T47D (cell line): ENCODE measurements at places on chromosomes 2 and 18.

DNA sequence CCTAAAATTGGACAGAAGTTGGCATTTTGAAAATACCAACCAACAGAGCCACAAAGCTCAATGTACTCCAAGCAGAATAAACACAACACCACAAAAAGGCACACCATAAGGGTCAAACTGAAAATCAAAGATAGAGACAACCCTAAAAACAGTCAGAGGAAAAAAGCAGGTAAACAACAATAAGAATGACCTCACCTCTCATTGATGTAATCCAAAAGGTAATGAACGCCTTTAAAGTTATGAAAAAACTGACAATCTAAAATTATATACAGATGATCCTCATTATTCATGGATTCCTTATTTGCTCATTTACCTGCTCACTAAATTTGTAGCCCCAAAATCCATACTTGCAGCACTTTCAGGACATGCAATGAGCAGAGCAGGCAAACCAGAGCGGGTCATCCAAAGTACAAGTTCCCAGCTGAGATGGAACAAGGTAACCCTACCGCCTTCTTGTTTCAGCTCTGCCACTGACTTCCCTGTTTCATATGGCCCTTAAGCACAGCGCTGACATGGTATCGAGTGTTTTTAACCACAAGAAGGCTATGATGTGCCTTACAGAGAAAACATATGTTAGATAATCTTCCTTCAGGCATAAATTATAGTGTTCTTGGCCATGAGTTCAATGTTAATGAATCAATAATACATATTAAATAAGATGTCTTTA is 17.0 kb downstream of the RTN4 start:
- DNase-seq = no peak

DNA sequence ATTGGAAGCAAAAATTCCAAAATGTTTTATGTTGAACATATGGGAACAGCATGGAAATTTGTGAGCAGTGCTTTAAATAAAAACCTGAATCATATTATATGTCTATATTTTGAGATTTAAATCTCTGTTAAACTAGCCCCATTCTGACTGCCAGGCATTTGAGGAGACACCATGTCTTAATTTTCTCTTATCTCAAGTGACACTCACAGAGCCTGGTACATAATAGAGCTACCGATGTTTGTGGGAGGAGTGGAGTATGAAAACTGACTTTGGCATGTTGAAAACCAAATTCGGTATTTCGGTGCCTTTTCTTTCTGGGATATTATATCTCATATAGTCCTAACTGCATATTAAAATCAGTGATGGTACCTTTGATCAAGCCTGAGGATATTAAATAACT is 124.1 kb downstream of the PTPRM start:
- no peak for DNase-seq

DNA sequence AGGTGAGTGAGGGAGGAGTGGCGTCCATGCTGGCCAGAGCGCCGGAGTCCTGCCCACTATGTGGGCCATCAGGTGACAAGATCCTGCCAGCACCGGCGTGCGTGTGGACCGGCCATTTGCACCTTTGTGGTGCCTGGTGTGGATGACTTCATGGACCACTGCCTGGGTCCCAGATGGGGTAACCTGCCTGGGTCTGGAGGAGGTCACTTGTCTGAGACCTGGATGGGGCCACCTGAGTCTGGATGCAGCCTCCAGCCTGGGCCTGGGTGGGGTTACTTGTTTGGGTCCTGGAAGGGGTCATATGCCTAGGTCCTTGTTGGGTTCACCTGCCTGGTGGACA is 299.6 kb downstream of the NDUFA10 start:
- DNase-seq = no peak

GRCh38 chr18:24408496-24408895 is 10.9 kb upstream of the OSBPL1A start:
- no peak for DNase-seq

- no peak for DNase-seq
Measured at GRCh38 chr2:120161190-120161589, 62.0 kb downstream of the TMEM185B start.

GRCh38 chr2:150729495-150729955 is 242.1 kb upstream of the RND3 start:
- DNase-seq = no peak

DNA sequence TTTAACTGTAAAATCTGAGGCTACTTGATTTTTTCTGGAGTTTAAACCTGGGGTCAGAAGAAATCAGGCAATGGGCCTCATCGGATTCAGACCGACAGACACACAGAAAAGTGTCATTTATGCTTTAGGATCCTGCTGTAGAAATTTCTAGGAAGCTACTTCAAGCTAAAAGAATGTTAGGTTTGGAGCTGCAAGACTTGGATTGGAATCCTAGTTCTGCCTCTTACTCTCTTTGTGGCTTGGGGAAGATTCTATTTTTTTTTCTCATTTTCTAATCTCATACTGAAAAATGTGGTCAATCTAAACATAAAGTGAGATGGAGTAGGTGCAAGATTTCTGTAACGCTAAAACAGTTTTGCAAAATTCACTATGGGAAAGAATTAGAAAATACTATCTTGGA is 48.8 kb upstream of the KCNE4 start:
- no peak for DNase-seq

GRCh38 chr2:23384551-23385343 is at the start of gene KLHL29:
Gene KLHL29 (plus strand): TSS chr2:23385179. CDS start chr2:23562197, 177,018 bp downstream.
- no peak for DNase-seq

DNA sequence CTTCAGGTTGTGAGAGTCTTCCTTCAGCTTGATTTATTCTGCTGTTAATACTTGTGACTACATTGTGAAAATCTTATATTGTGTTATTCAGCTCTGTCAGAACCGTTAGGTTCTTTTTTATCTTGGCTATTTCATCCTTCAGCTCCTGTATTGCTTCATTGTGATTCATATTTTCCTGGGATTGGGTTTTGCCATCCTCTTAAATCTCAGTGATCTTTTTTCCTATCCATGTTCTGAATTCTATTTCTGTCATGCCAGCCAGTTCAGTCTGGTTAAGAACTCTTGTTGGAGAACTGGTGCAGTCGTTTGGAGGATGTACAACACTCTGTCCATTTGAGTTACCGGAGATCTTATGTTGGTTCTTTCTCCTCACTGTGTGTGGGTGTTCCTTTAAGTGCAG is 19.1 kb downstream of the MSTN start:
- no peak for DNase-seq

- DNase-seq = no peak
Measured at GRCh38 chr2:15614545-15615300, 23.1 kb downstream of the DDX1 start.

DNA sequence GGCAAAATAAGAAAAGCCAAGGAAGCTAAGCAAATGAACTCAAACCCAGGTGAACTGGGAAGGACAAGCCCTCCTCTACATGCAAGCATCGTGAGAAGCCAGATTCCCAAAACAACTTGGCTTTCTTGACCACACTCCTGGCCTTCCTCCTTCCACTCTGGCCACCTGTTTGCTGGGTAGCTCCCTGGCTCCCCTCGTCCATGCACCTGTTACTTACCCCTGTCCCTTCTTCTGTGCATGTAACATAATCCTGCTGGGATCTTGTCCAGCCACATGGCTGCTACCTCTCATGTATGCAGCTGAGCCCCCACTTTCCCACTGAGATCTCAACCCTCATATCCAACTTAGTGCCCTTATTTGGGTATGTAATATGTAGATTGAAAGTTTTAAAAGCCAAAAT is 121.6 kb downstream of the MYO5B start:
- no peak for DNase-seq

DNA sequence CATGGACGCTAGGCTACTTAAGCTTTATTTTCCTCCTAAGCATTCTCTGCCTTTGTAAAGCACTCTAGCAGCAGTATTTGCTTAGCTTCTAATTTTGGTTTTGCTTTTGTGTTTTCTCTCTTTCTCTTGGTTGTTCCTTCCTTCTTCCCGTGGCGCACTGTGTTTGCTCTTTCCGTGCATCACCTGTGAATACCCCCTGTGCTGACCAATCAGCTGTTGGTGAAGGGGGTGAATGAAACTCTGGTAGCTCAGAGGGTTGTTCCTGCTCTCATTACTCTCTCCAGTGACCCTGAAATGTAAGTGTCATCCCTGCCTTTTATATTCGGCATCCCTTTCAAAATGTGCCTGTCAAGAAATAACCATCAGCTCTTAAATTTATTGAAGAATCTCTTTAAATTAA is 45.5 kb upstream of the TNFRSF11A start:
- no peak for DNase-seq

GRCh38 chr2:135150725-135151124 is 98.6 kb downstream of the RAB3GAP1 start:
- peak; percentile 8 for DNase-seq

DNA sequence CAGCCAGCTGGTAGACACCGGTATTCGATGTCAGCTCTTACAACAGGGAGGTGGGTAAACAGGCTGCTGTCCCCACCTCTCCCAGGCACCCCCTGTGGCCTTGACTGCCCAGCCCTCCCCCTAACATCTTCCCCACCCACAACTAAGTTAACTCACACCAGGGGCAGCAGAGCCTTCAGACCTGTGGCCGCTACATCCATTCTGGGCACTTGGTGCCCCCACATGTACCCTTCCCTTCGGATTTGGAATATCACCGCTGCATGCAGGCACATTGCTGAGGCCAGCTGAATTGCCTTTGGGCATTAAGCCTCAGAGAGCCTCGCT is 130.3 kb downstream of the MYCN start:
- no peak for DNase-seq

- DNase-seq = no peak
Measured at GRCh38 chr2:236169151-236169721, 1.1 kb upstream of the GBX2 start.

DNA sequence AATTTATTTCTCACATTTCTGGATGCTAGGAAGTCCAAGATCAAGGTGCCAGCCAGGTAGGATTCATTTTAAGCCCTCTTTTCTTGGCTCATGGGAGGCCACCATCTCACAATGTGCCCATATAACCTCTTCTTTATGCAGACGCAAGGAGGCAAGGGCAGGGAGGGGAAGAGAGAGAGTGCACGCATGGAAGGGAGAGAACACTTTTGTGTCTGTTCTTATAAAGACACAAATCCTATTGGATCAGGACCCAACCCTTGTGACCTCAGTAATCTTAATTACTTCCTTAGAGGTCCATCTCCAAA is 32.5 kb downstream of the CMPK2 start:
- no peak for DNase-seq

- no peak for DNase-seq
Measured at GRCh38 chr18:39647627-39648534, 2082.3 kb upstream of the CELF4 start.

GRCh38 chr18:53605198-53605597 is 619.3 kb downstream of the MBD2 start:
- no peak for DNase-seq

DNA sequence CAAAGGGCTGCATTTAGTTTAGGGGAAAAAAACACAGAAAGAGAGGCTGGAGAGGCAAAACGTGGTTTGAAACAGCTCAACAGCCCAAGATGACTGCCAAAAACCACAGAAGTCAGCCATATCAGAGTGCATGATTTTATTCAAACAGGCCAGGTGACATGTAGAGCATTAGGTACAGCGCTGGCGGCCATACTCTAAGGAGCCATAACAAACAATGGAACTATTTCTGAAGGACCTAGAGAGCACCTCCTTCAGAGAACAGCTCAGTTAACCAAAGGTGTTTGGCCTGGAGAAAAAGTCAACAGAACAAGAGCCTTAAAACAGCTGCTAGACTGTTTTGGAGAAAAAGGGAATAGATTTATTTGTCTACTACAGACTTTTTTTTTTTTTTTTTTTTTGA is 2.6 kb downstream of the THADA start:
- no peak for DNase-seq

DNA sequence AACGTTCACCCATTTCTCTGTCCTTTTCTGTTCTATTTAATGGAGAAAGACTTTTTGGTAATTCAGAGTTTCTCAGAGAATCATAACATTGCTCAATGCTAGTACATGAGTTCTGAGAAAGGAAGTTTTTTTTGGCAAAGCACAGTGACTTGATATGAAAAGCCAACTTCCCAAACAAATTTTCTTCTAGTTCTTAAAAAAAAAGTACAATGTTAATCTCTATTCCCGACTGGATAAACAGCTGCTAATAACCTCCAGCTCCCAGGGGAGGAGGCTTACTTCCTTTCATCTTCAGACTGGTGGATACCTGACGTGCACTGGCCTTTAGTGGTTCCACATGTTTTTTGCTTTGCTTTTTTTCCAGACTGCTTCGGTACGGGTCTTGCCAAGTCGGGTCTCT is 284.6 kb upstream of the CCDC68 start:
- no peak for DNase-seq

DNA sequence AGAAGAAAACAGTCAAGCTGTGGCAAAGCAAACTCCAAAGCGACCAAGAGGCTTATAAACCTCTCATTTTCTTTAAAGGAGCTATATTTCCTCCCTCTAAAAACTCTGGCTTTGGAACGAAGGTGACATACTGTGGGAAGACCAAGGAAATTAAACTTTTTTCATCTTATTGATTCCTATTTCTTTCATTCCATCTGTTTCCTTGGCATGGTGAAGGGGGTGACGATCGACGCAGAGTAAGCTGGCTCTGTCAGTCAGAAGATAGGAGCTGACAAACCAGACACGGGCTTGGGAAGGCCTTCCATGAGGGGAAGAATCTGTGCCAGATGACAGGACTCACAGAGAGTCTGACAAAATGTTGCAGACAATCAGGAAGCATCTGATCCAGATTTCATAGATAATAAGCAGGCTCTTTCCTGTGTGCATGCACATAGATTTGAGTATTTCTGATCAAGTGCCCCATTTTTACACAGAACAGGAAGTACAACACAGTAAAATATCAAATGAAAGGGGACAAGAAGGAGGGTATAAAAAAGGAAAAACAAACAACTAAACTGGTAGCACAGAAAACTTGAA is 261.7 kb downstream of the SATB2 start:
- DNase-seq = no peak

GRCh38 chr2:26712486-26713465 is 20.3 kb downstream of the KCNK3 start:
- DNase-seq = no peak

DNA sequence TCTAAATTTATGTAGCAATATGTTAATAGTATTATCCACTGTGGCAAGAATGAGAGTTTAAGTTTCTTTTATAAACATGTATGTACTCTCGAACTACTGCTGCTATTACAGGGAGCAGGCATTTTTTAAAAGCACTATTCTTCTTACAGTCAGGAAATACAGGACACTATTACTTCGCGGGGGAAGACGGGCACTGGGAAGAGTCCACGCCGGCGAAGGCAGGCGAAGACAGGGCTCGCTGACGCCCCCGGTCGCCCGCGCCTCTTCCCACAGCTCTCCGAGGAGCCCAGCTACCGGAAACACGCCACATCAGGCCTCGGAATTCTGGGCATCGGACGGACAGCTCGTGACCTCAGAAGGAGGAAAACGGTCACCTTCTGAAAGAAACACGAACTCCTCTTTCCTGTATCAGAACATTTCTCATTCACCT is 90.2 kb downstream of the FAM161A start:
- DNase-seq = peak; percentile 90
